ENCODE measurements at places on chromosomes 4 and X.

DNA sequence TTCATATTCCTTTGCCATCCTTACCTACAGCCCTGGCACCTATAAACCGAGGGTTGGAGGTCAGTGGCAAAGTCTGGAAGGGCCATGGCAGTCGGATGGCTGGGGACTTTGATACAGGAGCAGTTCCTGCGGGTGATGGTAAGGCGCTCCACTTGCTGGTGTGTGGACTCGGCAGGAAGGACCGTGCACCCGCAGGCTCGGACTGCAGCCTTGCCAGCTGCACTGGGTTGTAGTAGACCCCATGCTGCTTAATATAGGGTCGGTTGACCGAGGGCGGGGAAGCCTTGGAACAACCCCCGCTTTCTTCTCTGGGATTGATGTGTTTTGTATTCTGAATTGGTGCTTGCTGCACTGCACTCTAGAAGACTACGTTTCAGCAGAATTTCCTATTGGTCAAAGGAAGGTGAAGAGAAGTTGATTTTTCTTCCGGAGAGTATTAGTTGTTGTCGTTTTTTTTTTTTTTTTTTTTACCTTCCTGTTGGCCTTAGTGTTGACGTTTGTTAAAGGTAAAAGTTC lies 638 bp downstream of the BLTP1 start:
- peak; percentile 59 for DNase-seq

DNA sequence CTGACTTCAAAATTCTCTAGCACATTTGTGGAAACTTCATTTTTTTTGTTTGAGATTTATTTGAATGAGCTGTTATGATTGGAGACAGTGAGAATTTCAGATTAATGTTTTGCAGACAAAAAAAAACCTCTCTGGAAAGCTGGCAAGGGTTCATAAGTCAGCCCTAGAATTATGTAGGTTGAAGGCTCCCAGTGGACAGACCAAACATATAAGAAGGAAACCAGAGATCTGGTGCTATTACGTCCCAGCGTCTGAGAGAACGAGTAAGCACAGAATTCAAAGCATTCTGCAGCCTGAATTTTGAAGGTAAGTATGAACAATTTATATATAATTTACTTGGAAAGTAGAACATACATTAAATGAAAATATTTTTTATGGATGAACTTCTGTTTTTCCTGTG lies at the start of gene AGTR2:
Gene AGTR2, plus strand, starts transcription at position 234 of the 400 bp plus-strand sequence. CDS start 1,537 bp downstream, outside the sequence.
- no peak for DNase-seq

- no peak for DNase-seq
Measured at GRCh38 chr4:110412354-110413065, 63.4 kb upstream of the ENPEP start.

- no peak for DNase-seq
Measured at GRCh38 chr4:138555584-138555983, 313.4 kb upstream of the SLC7A11 start.

GRCh38 chrX:22594766-22595165 lies 322.1 kb downstream of the CBLL2 start:
- DNase-seq = no peak

DNA sequence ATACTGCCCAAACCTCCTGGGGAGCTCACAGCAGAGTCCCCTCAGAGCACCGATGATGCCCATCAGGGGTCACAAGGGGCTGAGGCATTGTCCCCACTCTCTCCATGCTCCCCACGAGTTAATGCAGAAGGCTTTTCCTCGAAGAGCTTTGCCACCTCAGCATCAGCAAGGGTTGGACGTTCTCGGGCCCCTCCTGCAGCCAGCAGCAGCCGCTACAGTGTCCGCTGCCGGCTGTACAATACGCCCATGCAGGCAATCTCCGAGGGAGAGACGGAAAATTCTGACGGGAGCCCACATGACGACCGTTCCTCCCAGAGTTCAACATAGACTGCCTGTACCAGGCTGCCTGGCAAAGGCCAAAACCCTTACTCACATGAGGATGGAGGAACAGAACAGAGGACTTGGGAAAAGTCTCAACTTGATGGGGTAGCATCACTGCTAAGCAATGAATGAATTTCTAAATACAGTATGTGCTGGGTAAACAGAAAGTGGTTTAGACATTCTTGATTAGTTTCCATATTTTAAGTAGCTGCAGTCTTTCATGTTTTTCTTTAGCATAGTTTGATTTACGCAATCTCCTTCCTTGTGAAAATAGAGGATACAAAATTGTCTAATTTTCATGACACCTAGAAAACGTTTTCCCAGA lies 5.0 kb upstream of the SCML1 start:
- no peak for DNase-seq

GRCh38 chr4:142846729-142847596 lies 862 bp upstream of the INPP4B start:
- DNase-seq = peak; percentile 56

DNA sequence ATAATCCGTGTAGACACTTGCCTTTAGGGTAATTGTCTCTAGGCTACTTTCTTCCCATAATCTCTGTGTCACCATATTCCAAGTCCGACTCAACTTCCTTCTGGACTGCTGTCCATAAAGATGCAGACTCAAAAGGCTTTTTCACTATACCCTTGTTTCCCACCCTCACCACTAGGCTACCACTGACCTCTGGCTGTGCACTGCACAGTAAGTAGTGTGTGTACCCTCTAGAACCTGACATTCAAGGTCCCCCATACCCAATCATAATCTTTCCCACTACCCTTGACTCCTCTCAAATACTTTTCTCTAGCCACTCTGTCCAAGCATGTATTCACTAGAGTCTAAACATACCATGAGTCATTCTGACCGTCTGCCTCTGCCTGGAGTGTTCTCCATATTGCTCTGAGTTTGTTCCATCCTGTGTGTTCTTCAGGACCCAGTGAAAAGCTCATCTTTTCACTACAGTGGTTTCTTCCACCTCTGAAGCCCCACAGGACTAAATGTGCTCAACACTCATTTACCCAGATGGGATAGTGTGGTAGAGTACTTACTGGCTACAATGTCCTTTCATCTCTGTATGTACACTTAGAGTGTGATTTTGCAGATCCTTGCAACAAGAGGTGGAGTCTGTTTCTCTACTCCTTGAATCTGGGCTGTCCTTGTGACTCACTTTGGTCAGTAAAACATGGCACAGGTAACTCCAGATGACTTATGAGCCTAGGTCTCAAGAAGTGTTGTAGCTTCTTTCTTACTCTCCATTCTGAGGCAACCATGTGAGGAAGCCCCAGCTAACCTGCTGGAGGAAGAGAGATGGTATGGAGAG lies 17.4 kb downstream of the JADE3 start:
- no peak for DNase-seq

GRCh38 chr4:6058531-6059374 lies 40.5 kb upstream of the C4orf50 start:
- no peak for DNase-seq

DNA sequence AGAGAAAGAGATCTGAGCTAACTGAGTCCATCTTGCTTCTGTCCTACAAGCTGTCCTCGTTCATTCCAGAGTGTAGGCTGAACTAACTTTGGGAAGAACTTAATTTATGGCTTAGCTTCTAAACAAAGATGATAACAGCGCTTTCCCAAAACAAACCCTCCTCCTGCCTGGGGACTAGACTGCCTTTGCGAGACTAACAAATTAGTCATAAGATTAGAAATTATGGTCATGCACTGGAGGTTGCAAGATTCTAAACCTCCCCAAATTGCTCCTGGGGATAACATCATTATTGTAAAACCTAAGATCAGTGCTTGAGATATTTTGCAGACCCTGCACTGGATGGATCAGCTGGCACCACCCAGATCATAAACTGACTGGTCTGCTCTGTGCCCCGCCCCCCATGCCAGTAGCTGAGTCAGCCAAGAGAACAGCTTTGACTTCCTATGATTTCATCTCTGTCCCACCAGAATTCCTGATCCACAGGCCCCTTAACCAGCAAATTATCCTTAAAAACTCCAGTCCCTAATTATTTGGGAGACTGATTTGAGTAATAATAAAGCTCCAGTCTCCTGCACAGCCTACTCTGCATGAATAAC lies 883.3 kb downstream of the TRIML1 start:
- no peak for DNase-seq

GRCh38 chr4:86560447-86560846 lies 33.7 kb upstream of the PTPN13 start:
- DNase-seq = no peak

DNA sequence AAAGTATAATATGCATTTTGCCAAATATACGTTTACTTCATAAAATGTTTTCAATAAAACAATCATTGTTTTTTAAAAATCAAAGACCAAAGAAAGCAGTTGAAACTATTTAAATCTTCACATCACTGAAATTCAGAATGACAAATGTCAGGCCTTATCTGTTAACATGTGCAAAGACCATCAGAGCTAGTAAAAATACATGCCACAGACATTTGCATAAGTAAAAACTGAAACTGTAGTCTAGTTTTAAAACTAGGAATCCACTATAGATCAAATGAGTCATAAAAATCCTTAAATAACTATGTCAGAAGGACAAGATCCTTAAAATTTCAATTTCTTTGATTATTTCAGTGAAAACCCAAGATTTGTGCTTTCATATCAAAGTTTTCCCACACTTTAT lies 24.8 kb downstream of the KLHL15 start:
- no peak for DNase-seq

DNA sequence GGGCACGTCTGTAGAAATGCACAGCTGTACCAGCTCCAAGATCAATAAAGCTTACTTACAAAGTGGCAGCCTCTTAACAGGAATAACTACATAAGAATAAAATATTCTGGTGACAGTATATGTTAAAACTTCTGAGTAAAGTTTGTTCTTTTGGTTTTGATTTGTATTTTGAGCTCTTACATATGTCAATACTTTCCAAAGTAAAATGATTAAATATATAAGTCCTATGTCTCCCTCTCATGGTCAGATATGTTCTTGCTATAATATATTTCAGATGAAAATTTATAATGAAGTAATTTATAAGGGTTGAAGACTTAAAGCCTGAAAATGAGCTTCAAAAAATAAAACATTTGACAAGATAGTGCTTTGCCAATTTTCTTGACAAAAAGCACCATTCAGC lies 254.4 kb downstream of the NPFFR2 start:
- DNase-seq = no peak

DNA sequence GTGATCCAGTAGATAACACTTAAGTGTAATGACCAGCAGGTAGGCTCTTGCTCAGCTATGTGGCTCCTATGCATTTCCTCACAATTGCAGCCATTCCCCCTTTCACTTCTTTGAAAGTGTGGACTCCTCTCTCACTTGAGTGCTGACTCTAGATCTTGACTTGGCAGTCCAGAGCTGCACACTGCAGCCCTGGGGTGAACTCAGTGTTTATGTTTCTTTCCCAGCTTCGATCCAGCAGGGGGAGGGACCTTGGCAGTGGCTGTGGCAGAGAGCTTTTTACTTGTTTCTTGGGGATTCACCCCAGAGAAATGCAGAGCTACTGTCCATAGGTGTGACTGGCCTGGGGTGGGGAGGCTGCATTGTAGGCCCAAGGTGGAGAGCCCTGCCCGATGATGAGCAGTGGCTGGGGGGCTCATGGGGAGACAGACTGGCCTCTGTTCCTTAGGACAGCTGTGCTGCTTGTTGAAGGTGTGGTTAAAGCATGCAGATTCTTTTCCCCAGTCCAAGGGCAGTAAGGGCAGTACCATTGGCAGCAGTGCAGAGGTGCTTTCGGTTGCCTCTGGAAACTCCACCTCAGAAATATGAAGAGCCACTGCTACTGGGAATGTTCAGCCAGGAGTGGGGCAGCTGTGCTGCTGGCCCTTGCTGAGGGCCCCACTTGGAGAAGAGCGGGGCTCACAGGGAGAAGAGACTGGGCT lies 134.7 kb downstream of the SH3BGRL start:
- DNase-seq = no peak

DNA sequence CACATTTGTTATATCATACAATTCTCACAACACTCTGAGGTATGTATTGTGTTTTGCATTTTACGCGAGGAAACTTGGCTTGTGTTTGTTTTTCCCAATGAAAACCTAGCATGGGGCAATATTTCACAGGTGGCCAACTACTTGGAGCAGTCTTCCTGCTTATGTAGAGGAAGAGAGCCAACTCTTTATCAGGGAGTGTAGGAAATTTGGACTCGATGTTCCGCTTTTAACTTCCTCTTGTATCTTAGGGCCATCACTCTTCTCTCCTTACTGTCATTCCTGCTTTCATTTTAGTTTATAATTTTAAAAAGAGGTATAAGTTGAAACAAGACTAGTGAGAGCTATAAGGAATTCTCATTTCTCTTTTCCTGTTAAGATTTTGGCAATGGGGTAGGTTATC lies 107.7 kb upstream of the RPS6KA3 start:
- no peak for DNase-seq

DNA sequence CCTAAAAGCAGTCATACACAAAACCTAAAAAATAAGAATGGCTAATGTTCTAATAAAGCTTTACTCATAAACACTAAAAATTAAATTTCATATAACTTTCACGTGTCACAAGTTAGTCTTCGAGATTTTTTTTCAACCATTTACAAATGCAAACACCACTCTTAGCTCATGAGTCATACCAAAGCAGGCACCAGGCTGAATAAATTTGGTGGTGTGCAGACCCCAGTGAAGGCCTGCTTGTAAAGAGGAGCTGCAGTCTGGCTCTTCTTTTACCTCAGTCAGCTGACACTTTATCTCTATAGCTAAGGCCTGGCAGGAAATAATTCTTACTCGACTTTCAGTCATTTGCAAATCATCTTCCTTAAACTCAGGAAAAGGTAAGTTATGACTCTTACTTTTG lies 37.4 kb downstream of the CLOCK start:
- no peak for DNase-seq

DNA sequence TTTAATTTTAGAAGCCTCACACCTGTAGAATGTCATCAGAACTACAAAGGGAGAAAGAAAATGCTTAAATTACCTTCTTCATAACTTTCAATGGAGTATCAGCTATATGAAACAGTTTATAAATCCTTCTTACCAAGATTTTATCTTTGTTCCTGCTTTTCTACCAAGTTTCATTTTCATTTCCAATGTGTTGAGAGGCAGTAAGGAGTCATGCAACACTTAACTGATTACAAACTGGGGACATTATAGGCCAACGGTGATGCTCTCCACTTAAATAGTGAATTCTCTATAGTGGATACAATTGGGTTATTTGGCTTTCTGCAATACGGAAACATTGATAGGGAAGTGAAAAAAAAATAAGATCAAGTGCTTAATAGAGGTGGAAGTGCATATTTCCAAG lies 145.2 kb upstream of the FTHL17 start:
- DNase-seq = no peak

DNA sequence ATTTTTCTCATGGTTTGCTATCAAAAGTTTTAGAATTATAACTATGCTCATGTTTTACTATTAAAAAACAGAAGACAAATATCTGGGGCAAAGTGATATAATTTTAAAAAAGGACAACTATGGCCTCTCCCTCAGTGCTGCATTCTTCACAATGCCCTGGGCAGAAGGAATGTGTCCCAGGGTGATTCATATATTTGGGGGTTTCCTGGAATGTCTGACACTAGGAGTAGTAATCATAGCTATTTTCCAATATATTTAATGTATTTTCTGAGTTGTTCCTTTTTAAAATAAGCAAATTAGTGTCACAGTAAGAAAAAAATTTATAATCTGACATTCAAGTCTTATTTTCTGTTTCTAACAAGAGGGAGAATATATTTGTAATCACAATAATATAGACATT lies 281.7 kb downstream of the UNC5C start:
- DNase-seq = no peak

DNA sequence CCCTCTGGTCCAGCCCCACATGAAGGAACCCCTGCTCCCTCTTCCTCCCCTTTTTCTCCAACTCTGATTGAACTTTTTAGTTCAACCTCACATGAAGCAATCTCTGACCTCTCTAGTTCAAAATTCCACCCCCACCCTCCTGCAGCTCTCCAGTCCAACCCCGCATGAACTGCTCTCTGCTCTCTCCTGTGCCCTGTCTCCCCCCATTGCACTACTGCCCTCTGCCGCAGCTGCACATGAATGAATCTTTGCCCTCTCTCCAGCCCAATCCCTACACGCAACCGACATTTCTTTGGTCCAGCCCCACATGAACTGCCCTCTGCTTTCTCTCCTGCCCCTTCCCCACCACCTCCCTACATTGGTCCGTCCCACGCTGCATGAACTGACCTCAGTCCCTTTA lies 6.9 kb downstream of the CETN2 start:
- no peak for DNase-seq

All from bone marrow (tissue), 2 donors.